ENCODE measurements at places on chromosomes 13 and 19.

DNA sequence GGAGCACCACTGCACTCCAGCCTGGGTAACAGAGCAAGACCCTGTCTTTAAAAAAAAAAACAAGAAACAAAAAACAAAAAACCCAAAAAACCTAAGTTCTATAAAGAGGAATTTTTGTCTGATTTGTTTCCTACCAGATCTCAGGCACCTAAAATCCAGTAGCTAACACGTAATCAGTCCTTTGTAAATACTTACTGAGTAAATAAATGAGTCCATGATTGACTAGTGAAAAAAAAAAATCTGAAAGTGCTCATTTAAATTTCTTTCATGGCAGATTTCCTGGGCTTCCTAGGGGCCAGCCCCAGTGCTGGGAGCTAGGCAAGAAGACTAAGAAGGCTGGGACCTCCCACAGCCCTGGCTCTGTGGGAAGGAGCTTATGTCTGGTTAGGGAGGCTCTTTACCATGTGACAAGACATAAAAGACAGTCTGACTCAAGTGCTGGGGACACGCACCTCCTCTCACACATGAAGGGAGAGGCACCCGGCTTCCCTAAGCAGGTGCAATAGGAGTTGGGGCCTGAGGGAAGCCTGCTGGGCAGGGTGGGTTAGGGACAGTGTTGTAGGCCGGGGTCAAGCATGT lies 22.5 kb downstream of the LIG1 start:
- DNase-seq, result no peak

- no peak for DNase-seq
Observed at GRCh38 chr19:57935731-57936130, 529 bp upstream of the ZNF418 start.

DNA sequence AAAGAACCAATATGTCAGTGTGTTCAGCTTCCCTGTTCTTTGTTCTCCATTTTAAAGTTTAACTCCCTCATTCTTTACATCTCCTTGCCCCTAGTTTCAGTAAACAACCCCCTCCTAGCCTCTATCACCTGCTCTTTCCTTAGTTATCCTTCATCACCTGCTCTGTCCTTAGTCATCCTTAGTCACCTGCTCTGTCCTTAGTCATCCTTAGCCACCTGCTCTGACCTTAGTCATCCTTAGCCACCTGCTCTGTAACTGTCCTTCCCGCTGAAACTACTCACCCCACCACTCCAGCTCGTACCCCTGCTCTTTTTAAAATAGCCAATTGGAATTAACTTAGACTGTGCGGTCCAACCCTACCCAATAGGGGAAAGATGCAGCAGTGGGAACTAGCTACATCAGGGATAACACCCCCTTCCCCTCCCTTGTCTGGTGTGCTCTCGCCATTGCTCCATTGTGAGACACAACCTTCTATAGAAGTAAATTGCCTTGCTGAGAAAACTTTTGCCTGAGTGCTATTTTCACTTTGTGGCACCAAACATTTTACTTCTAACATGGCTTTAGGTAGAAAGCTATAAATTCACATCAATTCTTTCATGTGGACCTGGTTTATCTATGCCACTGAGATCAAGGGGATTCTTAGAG lies 16.2 kb downstream of the EDNRB start:
- no peak for DNase-seq

- DNase-seq, result no peak
Observed at GRCh38 chr19:45659096-45659729, 8.8 kb upstream of the GIPR start.

- no peak for DNase-seq
Observed at GRCh38 chr19:49491804-49492572, 4.2 kb upstream of the RPS11 start.

- no peak for DNase-seq
Observed at GRCh38 chr19:17703824-17704463, 15.3 kb upstream of the MAP1S start.

DNA sequence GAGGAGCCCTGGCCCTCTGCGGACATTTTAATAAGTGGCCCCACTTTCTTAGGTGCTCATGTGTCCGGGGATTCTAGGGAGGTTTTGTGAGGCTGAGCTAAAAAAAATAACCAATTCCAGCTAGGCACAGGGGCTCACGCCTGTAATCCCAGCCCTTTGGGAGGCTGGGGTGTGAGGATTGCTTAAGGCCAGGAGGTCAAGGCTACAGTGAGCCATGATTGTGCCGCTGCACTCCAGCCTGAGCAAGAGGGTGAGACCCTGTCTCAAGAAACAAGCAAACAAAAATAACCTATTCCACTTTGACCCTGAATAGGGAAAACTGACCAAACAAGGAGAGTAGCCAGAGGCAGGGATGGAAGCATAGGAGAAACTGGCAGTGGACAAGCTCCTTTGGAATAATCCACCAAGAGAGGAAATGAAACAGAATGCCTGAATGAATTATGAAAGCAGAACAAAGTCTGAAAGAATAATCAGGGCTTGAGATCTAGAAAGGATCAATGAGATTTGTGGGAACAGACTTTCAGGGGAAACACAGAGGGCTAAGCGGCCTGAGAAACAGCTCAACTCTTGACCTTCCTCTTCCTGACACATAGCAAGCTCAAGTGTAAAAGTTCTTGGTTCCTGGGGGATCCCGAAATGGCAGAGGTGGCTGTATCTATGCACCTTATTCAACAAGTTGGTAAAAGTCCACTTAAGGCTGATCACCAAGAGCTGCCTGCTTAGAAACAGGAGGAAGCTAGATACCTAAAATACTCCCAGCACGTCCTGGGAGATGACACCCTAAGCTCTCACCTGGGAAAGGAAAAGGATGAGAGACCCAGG lies 30.1 kb upstream of the FFAR2 start:
- DNase-seq, result no peak

GRCh38 chr13:89255844-89256406 lies 1584.8 kb downstream of the SLITRK5 start:
- DNase-seq, result no peak

DNA sequence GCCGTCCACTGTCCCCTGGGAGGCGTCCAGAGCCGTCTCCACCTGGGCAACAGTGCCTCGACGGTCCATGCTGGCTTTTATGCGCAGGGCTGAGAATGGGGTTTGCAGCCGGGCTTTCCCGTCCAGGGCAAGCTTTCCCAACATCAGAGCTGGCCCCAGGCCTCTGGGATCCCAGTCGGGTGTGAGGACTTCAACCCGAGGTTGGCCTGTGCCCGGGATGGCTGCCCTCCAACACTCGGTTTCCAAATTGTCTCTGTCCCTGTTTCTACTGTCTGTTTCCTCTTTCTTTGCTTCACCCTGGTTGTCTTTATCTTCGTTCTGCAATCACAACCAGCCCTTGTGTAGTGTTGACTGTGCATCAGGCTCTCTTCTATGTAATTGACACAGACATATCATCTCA lies at the start of gene IFNL4:
Gene IFNL4 (minus strand): TSS at position 51 of the 400 bp plus-strand sequence.
- no peak for DNase-seq

DNA sequence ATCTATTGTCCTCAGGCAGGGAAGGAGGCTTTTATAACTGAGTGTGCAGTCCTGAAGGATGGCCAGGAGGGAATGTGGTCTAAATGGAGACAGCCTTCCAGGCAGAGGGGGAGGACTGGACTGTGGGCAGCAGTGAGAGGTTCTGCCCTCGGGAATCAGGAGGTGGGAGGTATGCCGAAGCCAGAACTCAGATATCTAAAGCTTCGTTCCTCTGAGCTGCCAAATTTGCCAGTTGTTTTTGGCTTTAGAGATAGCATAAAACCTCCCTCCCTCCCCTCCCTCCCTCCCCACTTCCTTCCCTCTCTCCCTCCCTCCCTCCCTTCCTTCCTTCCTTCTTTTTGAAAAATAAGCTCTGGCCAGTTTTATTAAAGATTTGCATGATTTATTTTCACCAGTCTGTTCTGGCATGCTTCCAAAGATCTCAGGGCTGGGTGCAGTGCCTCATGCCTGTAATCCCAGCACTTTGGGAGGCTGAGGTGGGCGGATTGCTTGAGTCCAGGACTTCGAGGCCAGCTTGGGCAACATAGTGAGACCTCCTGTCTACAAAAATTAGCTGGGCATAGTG lies 2.4 kb downstream of the MEDAG start:
- no peak for DNase-seq

DNA sequence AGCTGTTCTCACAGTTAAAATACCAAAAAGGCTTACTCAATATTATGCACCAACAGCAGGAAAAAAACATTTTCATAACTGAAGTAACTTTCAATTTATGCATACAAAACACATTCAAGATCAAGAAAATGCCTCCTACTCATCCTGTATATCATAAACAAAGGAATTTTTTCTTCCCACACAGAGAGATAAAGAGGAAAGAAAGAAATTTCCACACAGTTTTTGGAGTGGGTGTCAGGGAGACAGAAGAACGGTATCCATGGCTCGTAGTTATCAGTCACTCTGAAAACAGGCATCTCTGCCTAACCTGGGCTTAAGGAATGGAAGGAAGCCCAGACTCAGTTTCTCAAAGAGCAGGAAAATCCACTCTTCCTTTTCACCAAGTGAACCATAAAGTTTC lies 92.4 kb upstream of the SIAH3 start:
- DNase-seq, result no peak

DNA sequence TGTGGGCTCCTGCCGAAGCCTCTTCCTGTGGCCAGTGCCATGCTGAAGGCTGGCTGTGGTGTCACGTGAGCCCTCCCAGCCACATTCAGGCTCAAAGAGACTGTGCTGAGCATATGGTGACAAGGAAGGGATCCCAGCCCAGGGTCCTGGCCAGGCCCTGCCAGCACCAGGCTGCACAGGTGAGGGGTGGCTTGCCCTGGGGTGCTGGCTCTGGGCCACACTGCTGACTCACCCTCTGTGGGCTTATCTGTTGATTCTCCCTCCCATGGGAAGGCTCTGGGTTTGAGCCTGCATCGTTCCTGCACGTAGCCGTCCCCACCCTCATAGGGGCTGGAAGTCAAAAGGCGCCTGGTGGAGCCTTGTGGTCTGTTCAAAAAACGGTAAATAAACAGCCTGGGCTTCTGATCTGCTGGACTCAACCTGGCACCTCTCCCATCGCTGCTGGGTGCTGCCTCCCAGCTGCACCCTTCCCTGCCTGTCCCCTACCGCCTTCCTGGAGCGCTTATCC lies 31.1 kb downstream of the DNM2 start:
- DNase-seq, result no peak

- DNase-seq, result no peak
Observed at GRCh38 chr13:33292712-33293111, 7.2 kb upstream of the STARD13 start.

- no peak for DNase-seq
Observed at GRCh38 chr19:13847407-13848339, 29.3 kb upstream of the NANOS3 start.

DNA sequence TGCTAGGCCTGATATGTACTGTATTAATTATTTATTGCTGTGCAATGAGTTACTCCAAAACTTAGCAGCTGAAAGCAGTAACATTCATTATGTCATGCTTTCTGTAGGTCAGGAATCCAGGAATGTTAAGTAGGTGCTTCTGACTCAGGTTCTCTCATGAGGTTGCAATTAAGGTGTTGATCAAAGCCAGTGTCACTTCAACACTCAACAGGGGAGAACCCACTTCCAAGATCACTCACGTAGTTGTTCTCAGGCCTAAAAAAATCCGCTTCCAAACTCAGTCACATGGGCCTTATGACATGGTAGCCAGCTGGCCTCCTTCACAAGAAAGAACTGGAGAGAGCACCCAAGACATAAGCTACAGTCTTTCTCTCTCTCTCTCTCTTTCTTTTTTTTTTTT lies 211.1 kb upstream of the NBEA start:
- no peak for DNase-seq

DNA sequence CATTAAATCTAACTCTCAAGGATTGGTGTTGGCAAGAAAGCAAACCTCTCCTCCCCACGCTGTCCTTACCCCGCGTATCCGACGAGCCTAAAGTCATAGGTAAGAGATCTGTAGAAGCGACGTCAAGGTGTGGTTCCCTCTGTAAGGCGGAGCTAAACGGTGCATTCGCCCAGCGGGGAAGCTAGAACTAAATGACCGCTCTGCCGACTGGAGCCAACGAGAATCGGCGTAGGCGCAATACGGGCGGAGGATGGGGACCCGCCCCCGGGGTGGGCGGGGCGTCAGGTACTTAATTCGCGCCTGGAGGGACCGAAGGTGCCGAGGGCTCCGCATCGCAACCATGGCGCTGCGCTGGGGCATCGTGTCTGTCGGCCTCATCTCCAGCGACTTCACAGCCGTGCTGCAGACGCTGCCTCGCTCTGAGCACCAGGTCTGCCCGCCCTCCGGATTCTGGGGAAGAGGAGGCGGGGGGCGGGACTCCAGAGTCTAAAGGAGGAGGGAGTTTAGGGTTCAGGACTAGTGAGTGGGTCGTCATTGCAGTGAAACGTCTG lies at the start of gene DHDH:
Gene DHDH (plus strand): TSS at position 318 of the 551 bp plus-strand sequence. CDS start 23 bp downstream, at position 341.
- DNase-seq, result no peak

GRCh38 chr19:49148784-49149651 lies 6.2 kb downstream of the HRC start:
- no peak for DNase-seq

GRCh38 chr19:51094696-51095279 lies 12.1 kb upstream of the KLK14 start:
- DNase-seq, result no peak

DNA sequence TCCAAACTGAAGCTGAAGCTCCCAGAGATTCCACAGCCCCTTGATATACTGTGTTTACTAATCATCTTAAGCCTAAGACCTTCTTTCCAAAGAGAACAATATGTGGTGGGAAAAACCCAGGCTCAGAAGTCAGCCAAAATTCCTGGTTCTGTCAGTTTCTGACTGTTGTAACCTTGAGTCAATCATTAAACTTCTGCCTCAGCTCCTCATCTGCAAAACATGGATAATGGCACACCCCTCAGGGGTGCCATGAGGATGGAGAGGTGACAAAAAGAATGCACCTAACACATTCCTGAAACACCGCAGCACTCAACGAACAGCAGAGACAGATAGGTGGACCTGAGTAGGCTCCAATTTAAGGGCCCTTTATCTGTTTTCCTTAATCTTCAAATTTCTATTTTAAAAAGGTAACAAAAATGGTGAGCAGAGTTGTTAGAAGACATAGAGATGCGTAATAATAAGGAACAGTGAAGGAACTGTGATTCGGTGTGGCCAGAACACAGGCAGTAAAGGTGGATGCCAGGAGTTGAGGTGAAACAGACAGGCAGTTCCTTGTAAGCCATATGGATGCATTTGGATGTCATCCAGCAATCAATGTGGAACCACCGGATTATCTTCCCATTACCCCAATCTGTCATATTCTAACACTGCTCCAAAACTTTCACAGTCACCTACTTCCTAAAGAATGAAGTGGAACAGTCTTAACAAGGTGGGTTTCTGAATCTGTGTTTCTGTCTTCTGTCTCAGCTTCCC lies 56.6 kb upstream of the DOCK9 start:
- DNase-seq, result no peak

DNA sequence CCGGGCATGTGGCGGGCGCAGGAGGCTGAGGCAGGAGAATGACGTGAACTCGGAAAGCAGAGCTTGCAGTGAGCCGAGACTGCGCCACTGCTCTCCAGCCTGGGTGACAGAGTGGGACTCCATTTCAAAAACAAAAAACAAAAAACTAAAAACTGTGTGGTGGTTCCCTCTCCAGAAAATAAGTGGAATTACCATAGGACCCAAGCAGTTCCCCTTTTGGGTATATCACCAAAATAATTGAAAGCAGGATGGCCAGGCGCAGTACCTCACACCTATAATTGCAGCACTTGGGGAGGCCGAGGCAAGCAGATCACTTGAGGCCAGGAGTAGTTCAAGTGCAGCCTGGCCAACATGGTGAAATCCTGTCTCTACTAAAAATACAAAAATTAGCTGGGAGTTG lies 15.7 kb upstream of the LDLR start:
- DNase-seq, result no peak
